Fibroblast of pulmonary artery (primary cell): ENCODE measurements at places on chromosomes 5 and 9.

DNA sequence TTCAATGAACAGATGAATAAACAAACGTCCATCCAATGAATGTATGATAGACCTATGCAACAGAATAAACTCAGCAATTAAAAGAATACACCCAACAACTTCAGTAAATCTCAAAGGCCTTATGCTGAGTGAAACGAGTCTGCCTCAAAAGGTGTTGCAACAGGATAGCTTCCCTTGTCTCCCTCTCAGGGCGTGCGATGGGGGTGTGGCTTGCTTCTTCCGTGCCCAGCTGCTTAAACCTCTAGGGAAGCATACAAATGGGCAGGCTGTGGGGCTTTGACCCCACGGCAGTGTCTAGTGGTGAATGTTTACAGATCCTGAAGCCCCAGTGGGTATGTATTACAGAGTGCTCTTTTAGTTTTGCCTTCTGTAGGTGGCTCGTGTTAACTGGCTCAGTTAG lies 87.0 kb upstream of the CCL21 start:
- no peak for DNase-seq

DNA sequence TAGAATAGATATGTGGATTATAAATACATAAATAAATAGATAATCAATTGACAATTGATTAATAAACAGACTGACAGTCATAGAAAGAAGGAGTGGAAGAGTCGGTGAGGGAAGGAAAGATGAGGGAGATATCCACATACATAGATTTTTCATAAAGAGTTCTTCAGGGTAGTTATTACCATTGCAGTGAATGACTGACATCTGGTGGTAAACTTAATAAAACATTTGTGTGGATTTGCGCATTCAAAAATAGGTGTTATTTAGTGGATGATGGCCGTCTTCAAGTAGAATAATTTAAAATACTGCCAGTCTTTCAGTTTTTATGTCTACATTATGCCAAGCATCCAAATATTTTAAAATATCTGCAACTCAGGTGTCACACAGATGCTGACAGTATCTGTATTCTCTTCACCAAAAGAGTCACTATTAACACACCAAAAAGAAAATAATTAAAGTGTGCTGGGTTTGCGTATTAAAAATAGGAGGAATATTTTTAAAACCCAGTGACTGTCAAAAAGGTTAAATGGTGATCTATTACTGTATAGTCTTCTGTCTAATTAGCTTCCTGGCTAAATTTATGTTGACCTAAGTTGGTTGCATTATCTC lies 78.8 kb downstream of the GIN1 start:
- peak; percentile 82 for DNase-seq

DNA sequence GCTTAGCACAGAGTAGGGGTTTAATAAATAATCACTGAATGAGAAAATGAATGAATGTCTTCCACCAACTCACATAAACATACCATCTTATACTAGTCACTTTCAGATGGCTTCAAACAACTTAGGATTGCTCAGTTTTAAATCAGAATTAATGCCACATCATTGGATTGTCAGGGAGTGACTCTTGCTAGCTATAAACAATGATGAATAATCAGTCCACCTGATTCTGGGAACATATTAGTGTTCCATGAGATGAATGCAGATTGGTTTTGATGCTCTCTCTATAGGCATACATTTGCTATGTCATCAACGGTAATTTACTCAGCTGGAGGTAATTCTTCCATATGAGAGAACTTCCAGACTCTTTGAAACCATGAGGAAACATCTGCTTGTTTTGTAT lies 97.4 kb downstream of the CDH9 start:
- DNase-seq = no peak

DNA sequence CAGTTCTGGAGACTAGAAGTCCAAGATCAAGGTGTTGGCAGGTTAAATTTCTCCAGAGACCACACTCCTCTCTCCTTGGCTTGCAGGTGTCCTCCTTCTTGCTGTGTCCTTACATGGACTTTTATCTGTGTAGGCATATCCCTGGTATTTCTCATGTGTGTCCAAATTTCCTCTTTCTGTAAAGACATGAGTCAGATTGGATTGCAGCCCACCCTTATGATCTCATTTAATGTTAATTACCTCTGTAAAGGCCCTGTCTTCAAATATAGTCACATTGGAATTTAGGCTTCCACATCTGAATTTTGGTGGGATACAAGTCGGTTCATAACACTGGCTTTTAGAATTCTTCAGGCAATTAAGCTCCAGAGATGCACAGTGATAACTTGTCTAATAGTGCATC lies 322.2 kb upstream of the GRIA1 start:
- no peak for DNase-seq

DNA sequence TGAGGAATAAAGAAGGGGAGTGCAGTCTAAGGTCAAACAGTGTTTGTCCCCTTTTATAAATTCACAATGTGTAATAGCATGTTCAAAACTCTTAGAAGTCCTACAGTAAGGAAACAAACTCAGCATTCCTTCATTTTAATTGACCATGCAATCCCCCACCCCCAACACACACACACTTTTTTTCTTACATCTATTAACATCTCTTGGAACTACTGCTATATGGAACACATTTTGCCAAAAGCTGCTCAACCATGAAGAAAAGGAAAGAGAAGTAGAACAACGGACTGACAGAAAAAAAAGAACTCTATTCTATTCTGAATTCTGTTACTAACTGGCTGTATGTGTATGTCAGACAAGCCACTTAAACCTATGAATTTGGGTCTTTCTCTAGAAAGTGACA lies 2.8 kb upstream of the CTNNAL1 start:
- no peak for DNase-seq

GRCh38 chr5:74167206-74167929 lies 473.2 kb downstream of the ENC1 start:
- DNase-seq = peak; percentile 88

- DNase-seq = peak; percentile 56
These were observed 16.4 kb upstream of the ZBTB34 start for GRCh38 chr9:126844085-126844484.

GRCh38 chr5:44390351-44390750 lies 1.1 kb upstream of the FGF10 start:
- DNase-seq = no peak

GRCh38 chr9:127140181-127140580 lies 17.7 kb upstream of the ANGPTL2 start:
- DNase-seq = no peak

DNA sequence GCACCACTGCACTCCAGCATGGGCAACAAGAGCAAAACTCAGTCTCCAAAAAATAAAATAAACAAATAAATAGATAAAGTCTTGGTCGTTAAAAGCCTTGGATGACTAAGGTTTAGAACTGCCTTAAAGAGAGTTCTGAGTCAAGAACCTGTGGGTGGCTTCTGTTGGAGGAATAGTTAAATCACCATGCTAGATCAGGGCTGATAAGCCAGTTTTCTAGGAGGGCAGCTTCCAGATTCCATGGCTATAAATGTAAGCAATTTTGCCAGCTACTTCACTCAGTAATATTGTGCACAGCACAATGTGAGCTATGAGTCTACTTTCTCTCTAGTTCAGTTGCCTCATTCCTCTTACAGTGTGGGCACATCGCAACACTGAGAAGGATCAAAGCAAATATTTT lies 242.1 kb upstream of the NUDT12 start:
- no peak for DNase-seq

DNA sequence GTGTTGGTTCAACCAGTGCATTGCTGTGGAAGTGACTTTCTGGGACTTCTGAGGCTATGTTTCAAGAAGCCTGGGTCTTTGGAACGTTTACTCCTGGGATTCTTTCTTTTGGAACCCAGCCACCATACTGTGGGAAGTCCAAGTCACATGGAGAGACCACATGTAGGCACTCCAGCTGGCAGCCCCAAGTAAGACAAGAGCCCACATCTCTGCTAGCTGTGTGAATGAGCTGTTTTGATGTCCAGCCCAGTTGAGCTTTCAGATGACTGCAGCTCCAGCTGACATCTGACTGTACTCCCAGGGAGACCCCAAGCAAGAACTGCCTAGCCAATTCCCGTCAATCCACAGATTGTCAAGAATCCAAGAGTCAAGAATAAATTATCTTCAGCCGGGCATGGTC lies 60.1 kb upstream of the SPATA31D4 start:
- DNase-seq = no peak

- DNase-seq = no peak
These were observed 25.0 kb downstream of the WDR36 start for GRCh38 chr5:111117136-111117535.

DNA sequence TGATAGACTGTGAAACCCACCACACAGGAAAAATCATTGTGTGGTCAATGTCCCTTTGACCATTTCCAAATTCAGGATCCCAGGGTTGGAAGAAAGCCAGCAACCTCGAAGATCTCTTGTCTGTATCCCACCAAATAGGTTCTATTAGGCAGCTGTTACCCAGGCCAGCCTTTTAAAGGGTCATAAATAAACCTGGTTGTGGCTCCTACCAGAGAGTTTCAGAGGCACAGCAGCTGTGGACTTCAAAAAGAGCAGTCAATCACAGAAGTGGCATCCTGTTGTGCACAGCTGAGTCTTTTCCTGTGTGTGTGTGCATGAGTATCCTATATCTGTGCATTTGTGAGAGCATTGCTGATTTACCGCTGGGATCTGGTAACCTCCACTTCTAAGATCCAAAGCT lies 23.7 kb upstream of the OR2S2 start:
- no peak for DNase-seq

DNA sequence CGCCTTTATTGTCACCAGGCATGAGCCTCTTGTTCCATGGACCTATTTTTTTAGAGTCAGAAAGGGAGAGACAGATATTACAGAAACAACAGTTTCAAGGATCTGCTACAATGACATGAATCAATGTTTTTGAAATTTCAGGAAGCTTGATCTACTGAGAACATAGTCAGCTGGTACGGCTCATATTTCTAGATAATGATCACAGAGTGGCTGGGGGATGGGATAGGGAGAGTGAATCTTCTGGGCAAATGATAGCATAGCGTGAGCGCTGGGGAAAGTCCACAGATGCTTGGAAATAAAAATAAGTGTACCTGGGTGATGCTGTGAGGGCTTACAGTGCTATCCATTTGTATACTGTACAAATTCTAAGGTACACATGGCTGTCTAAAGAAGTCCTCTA lies 340.4 kb downstream of the EBF1 start:
- DNase-seq = no peak

- DNase-seq = peak; percentile 32
These were observed 77.4 kb downstream of the SEC61B start for GRCh38 chr9:99299211-99300102.

DNA sequence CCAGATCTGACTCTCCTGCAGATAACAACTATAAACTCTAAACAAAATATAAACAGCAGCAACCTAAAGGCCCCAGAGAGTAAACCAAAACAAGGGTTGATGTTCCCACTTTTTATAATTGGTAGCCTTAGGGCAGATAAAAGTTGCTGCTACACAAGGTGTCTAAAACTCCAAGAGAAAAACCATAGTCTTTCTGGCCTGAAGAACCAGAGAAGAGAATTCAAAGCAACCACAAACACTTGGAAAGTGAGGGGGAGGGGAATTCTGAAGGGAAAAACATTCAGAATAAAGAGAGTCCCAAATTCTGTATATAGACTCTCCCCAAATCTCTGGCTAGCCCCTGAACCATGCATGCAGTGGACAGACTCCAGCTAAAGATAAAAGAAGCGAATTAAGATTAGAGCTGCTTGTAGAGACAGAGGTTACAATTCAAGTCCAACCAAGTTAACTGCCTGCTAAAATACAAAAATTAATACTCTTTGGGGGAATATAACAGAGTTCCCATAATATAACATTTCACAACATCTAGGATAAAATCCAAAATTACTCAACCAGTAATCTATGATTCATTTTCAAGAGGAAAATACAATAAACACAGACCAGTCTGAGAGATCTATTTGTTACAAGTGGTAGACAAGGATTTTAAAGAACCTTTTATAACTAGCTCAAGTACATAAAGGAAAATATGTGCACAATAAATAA lies 37.5 kb upstream of the RGMB start:
- DNase-seq = peak; percentile 79

DNA sequence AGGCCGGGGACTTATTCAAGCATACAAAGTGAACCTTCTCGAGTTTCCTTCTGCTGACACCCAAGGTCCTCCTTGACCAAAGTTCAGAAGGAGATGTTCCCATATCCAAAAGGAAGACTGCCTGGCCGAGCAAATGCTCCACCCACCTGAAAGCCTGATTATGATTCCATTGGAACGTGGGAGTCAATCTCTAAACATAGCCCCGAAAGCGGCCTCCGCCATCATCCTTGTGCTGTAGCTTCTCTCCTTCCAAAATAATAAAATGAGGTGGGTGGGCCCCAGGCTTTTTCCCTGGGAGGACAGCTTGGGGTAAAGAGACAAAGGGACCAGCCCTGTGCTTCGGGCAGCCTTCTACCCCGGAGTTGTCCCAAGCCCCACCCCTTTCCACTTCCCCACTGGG lies 355.6 kb upstream of the SLC30A5 start:
- no peak for DNase-seq

DNA sequence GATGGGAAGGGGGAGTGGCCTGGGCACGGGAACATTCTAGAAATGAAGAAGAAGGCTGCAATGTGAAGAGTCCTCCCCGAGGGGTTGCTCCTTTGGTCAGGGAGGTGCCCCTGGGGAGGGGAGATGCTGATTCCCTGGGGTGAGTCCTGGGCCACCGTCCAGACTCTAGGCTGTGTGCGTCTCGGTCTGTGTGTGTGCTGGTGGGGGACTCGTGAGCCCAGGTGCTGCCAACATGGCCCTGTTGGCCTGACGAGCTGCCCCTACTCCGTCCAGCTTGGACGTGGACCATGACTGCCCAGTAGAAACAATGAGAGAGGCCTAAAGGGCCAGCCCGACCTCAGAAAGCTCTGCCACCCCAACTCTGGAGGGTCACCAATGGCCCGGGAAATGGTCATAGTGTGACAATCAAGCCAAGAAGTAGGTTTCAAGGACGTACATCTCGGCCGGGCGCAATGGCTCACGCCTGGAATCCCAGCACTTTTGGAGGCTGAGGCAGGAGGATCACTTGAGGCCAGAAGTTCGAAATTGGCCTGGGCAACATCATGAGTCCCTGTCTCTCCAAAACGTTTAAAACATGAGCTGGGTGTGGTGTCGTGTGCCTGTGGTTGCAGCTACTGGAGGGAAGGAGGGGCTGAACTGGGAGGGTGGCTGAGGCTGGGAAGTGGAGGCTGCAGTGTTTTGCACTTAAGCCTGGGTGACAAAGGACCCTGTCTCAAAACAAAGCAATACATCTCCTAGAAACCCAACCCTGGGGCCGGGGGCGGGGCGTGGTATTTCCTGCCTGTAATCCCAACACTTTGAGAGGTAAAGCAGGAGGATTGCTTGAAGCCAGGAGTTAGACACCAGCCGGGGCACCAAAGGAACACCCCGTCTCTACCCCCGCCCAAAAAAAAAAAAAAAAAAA lies 17.0 kb downstream of the LHX3 start:
- DNase-seq = no peak

- peak; percentile 58 for DNase-seq
These were observed 85.8 kb upstream of the ALDH1A1 start for GRCh38 chr9:73038613-73039012.
